ENCODE measurements at places on chromosomes 12 and 14.

DNA sequence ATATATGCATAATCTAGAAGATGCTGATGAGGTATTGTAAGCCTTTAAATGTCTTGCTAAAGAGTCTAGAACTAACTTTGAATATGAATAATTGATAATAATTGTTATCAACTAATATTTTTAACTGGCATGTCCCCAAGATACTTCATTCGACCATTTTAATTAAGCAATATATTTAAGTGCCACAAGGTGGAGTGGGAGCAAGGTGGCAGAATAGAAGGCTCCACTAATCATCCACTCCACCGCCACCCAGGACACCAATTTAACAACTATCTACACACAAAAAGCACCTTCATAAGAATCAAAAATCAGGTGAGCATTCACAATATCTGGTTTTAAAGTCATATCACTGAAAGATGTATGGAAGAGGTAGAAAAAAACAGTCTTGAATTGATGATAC is 409.6 kb downstream of the SEC23A start:
- DNase-seq: no peak

- DNase-seq: no peak
These were observed 73.7 kb downstream of the DCAF5 start for GRCh38 chr14:69079188-69079742.

DNA sequence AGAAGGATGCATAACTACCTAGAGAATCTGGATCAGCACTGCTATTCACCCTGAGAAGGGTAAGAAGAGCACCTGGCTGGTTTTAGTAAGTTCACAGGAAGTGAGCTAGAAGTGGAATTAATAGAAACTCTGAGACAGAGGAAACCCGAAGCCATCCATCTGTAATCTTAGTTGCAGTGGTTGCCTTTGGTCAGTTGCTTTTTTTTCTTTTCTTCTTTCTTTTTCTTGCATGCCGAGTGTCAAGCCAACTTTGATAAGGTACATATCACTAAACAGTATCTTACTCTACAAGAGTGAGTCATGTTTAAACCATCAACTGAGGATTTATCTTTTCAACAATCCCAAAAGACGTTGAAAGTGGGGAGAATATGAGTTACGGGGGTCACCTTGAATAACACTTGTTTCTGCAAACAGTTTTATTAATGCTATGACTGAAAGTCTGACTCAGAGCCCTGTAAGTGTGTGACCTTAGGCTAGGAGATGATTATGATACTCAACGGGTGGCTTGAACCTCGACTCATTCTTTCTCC is 26.7 kb downstream of the C12orf75 start:
- DNase-seq: no peak

GRCh38 chr12:18275981-18276380 is 14.7 kb downstream of the PIK3C2G start:
- no peak for DNase-seq

- no peak for DNase-seq
These were observed 386.4 kb downstream of the RGS6 start for GRCh38 chr14:72318648-72319047.

- no peak for DNase-seq
These were observed 11.3 kb downstream of the RTRAF start for GRCh38 chr14:52000696-52001095.

DNA sequence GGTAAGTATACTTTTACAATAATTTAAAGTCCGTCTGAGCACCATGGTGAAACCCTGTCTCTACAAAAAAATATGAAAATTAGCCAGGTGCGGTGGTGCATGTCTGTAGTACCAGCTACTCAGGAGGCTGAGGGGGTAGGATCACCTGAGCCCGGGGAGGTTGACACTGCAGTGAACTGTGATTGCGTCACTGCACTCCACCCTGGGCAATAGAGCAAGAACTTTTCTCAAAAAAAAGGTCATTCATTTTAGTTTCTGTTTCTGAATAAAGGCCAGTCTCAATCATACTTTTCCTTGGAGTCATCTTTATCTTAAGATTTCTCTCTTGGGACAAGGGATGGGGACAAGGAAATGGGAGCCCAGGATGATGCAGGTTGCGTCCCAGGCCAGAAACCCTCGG is 12.9 kb downstream of the ANKRD13A start:
- DNase-seq: no peak

DNA sequence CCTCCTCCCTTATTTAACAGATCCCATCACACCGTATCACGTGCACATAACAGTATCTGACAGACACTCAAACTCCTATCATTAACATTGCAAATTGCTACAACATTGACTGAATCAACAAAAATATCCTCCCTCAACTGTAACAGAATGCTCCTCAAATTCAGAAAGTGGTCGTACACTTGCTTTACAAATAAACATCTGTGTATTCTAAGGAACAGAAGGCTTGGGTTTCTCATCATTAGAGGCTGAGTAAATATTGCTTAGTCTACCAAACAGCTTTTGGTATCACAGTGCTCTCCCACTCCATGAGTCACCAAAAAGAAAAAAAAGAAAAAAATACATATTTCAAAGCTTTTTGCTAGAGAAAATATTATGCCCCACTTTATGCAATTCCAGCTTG is 23.9 kb downstream of the FERMT2 start:
- DNase-seq: no peak

DNA sequence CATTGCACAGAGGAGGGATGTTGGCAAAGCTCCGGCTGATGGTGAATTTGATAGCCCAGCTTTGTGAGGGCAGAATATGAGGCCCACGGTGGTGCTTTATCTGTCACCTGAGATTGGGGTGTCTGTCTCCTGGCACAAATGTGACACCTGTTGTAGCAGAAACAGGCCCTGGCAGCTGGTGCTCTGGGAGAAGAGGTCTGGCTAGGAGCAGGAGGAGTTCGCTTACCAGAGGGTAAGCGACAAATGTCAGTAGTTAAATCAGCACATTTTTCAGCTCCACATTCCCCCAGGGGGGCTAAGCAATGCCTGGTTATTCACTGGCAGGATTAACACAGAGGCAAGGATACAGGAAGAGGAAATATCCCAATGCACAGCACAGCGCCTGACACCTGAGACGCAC is 71.1 kb downstream of the B4GALNT3 start:
- DNase-seq: no peak

GRCh38 chr12:40223646-40224045 is 1.2 kb upstream of the LRRK2 start:
- no peak for DNase-seq

DNA sequence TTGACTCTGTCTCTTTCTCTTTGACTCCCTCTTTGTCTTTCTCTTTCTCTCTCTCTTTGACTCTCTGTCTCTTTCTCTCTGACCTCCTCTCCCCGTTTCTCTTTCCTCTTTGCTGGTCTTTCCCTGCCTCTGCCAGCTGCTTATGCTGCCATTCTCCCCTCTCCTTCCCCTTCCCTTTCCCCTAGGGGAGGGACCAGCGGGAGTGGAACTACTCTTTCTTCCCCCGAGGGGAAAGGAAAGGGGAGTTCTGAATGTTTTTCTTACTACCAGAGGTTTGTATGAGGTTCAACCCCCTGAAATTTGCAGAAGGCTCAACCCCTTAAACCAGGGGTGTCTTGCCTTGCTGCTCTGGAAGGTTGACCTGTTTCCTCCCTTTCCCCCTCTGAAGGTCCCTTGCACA is 24.7 kb upstream of the RNASE1 start:
- DNase-seq: no peak

DNA sequence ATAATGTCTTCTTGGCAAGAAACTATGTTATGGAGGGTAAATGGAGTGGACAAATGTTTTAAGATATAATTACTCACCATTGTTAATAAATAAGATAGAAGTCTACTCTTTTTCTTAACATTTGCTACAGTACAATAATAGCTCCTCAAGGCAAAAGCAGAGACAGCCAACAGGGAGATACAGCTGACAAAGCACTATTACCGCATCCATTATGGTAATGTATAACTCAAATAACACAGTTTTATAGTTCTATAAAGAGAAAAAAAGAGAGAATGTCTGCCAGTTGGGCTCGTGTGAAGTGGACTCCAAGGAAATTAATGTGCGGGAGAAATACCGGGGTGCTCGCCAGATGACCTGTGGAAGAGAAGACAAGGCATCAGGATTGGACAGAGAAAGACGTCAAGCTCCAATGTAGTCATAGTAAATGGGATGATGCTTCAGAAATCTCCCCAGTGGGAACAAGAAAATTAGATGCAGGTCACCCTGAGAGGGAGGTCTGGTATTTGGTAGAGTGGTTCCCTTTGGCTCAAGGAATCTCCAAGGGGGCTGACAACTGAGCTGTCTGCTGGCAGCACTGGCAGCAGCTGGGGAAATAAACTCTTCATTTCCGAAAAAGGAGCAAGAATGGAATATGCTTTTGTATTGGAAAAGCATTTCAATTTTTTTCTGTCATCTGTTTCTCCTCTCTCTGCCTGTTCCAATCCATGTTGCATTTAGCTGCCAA is 343.9 kb downstream of the LRFN5 start:
- DNase-seq: no peak

DNA sequence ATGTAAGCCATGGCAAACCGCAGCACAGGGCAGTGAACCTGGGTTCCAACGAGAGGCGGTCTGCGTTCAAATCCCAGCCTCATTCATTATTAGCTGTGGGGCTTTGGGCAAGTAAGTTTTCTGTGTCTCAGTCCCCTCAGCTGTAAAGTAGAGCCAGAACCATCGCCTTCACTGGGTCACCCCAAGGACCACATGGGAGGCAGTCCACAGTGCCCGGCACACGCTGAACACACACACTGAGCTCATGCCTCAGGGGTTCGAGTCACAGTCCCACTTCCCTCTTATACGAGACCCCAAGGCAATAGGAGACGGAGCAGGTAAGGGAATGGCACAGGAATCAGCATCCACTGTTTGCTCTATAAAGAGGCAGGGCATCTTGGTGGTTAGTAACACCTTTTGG is 19.1 kb downstream of the LRTM2 start:
- DNase-seq: no peak

GRCh38 chr14:32980902-32981501 is 42.3 kb downstream of the NPAS3 start:
- DNase-seq: peak; percentile 27

DNA sequence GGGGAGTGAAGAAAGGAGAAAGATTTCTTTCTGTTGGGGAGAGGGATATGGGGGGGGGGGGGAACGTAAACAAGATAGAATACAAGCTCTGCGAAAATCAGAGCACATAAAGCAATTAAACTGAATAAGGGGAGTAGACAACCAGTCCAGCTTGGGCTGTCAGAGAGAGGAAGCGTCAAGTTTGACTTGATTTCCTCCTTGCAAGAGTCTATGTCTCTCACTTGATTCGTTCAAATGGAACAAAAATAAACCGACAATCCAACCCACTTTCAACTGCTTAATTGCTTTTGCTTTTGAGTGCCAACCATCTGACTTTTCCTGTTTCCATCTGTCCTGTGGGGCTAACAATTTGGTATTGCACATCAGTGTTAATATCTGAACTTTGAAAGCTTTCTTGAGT is 942 bp downstream of the SYT1 start:
- DNase-seq: no peak

DNA sequence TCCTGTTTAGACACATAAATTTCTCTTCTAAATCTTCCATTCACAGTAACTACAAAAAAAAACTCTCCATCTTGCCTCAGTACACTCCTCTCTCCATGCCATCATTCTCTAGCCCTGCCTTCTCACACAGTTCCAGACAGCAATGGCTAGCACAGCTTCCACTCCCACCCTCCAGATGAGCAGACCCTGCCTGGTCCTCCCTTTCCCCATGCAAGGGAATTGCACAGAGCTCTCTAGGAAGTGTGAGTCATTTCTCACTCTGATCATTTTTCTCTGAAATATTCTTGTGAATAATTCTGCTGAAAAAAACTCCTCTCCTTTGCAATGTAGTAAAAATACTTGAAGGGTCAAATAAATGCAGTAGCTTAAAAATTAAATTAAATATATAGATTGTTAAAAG is 170.6 kb downstream of the BMP4 start:
- DNase-seq: no peak

GRCh38 chr12:62720661-62721330 is 214.2 kb downstream of the PPM1H start:
- peak; percentile 18 for DNase-seq

DNA sequence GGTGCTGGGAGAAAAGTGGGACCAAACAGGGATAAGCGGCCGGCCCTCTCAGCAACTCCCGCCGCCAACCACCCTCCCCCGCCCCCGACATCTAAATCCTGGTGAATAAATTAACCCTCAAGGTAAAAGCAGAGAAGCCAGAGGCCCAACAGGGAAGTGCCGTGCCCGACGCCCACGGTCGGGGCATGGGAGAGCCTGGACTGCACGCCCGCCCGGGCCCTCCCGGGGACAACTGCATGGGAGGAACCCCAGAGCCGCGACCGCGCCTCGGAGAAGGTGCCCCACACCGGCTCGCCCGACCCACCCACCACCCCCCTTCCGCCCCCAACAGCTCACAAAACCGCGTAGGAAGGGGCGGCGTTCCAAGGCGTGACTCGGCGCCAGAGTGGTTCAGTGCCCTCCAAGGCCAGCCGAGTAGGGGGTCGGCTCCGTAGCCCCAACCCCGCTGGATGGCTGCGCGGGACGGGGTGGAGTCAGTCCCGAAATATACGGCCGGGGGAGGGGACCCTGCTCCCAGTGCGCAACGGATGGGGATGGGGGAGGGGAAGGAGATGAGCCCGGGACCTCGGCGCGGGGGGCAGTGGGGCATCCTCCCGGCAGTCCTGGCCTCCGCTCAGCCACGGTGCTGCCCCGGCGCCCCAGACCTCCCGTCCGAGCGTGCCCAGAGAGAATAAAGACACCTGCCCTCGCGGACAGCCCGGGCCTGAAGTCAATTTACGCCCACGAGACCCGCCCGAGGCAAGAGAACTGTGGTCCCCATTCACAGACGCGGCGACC is 732 bp downstream of the SLC25A29 start:
- DNase-seq: no peak

DNA sequence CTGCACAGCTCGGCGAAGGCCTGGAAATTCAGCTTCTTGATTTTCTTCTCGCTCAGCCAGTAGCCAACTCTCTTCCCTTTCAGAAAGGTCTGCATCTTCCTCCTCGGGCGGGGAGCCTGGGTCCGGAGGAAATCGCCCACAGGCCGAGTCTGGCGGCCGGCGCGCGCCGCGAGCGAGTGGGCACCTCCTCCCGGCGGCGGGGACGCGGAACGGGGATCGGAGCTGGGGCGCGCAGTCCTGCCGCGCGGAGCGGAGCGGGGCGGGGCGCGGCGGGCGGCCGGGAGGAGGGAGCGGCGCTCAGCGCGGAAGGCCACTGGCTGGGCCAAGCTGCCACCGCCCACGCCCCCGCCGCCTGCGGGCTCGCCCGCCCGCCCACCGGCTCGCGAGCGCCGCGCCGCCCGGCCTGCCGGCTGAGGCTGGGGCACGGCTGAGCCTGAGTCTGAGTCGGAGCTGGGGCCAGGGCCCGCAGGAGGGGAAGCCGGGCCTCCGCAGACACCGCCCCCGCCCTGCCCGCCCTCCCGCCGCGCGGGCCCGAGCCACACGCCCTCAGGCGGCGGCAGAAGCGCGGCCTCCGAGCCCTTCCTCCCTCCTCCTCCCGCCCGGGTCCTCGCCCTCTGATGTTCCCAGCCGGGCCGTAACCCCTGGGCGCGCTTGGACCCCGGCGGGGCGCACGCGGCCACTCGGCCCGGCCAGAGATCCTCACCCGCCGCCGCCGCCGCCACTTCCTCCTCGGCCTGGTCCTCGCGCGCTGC is 480 bp downstream of the ITPK1 start:
- peak; percentile 92 for DNase-seq

- no peak for DNase-seq
These were observed 40.2 kb downstream of the SPRING1 start for GRCh38 chr12:116697716-116698115.

GRCh38 chr12:666766-667308 is 3.6 kb upstream of the NINJ2 start:
- DNase-seq: no peak

- peak; percentile 9 for DNase-seq
These were observed 55.8 kb upstream of the GALNT9 start for GRCh38 chr12:132384916-132385774.

- DNase-seq: no peak
These were observed 267.1 kb upstream of the FOXN3 start for GRCh38 chr14:89684139-89684538.

Data from NCI-H187 (cell line).